ENCODE measurements at places on chromosomes 2 and 18. TPM values are rescaled to one million over a fixed set of nuclear protein-coding genes. Genes with fewer than 3 reads are reported as not detected.

Gene SP3
- 41.2 TPM for total RNA-seq

Gene POTEC
- not detected for total RNA-seq

Gene HOXD12
- not detected for total RNA-seq

DNA sequence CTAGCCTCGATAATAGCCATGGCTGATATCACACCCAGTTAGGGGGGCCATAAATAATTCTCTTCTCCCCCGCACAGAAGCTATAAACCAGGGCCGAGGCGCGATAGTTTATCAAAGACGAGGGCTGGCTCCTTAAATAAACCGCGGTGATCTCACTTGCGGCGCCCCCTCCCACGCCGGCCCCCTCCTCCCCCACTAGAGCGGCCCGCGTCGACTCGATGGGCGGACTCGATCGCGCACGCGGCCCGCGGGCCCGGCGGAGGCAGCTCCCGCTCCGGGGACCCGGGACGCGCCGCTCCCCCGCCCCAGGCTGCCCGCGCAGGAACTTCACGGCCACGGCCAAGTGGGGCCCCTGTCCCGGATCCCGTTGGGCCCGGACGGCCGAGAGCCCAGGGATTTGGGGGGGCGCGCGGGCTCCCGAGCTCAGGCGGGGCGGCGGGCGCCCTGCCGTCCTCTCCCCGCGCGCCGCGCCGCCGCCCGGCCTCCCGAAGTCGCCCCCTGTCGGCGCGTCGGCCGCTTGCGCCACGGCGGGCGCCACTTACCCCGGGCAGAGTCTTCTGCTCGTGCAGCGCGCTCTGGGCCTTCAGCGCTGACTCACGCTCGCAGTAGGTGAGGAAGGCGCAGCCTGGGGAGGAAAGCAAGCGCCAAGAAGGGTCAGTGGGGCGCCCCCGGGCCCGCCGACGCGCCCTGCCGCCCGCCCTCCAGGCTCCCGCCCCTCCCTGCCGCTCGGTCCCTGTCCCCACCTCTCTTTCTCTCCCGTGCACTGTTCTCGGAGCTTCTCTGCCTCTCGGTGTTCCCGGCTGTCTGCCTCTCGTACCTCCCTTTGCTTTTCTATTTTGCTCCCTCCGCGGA, 80.4 kb downstream of the CELF4 start:
- peak; percentile 46 for DNase-seq

- DNase-seq = no peak
These were observed 547.0 kb upstream of the ACVR2A start for GRCh38 chr2:147297820-147298219.

DNA sequence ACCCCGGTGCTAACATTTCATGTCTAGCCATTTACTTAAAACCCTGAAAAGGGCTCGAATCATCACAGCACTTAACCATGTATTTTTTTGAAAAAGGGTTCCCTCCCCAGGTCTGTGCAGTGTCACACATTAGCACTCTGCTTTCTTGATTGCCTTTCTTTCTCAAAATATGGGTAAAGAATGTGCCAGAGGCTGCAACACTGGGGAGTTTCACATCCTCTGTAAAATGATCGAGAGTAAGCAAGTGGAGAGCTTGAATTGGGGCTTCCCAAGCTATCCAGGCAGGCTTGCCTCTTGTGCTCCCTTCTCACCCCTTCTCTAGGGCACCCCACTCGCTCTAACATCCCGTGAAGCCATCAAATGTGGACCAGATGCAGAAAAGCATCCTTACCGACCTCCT, 177.0 kb upstream of the CCDC68 start:
- no peak for DNase-seq

DNA sequence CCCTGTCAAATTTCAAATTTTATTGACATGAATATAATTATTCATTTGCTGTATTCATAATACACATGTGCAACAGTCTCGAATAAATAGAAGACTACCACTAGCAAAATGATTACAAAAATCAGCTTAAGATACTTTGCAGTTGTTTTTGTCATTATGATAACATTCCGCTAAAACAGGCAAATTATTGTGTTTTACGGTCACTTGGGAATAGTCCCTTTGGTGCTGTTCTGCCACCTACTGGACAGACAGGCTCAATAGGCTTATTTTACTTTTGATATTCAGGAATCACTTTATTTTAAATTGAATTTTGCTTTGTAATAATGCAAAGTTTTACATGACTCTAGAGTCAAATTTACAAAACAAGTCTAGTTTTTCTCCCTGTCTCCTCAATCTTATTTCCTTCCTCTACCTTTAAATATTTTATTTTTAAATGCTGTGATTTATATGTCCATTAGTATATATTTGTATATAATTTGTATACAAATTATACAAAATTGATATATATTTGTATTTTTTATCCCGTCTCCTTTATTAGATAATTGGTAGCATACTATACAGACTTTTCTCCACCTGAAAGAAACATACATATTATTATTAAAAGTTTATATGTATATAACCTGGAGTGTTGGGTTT, 456.3 kb downstream of the DLGAP1 start:
- no peak for DNase-seq

Gene HOXD1
- total RNA-seq = not detected
